ENCODE measurements at places on chromosomes 11 and 22. TPM values are rescaled to one million over a fixed set of nuclear protein-coding genes. Genes with fewer than 3 reads are reported as not detected.
A peak's percentile ranks its signal among the peaks of the same experiment; 100 is the strongest.

SNX15 gene
- total RNA-seq = 38.9 TPM

SMC1B gene
- not detected for total RNA-seq

MRGPRF gene
- 25.2 TPM for total RNA-seq

VPS26B gene
- 40.8 TPM for total RNA-seq

LRRC56 gene
- total RNA-seq = 4.7 TPM

LAYN gene
- total RNA-seq = 1.9 TPM

APOBEC3C gene
- 19.9 TPM for total RNA-seq

CCDC157 gene
- total RNA-seq = 1.6 TPM

TP53AIP1 gene
- 0.37 TPM for total RNA-seq

ZNRF3 gene
- total RNA-seq = 6.2 TPM

MMP8 gene
- not detected for total RNA-seq

DNA sequence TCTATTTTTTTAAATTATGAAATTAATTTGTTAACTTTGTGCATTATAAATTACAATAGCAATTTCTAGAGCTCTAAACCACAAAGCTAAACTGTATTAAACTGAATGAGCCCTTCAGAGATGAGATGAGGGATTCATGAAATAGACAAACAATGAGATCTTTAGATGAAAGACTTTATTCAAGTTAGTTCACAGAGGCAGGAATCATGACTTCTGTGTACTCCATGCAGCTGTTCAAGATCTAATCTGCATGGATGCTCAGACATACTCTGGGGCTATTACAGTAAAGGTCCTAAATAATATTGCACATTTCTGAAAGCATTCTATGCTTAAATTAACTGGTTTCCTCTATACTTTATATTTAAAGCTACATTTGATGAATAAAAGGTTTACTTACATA, 122.7 kb downstream of the FCHSD2 start:
- no peak for DNase-seq

GRCh38 chr11:75468534-75469340, 35.7 kb upstream of the KLHL35 start:
- DNase-seq = no peak

DNA sequence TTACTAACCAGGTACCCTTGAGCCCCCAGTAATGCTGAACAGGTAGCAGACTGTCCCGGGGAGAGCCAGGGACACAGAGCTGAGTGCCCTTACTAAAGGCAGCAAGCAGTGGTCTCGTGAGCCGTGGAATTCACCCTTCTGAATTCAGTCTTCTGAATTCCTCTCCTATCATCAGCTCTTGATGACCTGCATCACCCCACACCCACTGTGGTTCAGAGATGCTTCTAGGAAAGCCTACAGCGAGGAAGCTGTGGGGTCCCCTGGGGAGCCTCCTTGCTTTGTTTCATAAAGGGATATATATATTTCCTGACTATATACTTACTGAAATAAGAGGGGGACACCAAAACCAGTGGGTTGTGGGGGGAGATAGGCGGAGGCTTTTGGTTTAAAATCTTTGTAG, 2.6 kb downstream of the SPATA19 start:
- no peak for DNase-seq

DNA sequence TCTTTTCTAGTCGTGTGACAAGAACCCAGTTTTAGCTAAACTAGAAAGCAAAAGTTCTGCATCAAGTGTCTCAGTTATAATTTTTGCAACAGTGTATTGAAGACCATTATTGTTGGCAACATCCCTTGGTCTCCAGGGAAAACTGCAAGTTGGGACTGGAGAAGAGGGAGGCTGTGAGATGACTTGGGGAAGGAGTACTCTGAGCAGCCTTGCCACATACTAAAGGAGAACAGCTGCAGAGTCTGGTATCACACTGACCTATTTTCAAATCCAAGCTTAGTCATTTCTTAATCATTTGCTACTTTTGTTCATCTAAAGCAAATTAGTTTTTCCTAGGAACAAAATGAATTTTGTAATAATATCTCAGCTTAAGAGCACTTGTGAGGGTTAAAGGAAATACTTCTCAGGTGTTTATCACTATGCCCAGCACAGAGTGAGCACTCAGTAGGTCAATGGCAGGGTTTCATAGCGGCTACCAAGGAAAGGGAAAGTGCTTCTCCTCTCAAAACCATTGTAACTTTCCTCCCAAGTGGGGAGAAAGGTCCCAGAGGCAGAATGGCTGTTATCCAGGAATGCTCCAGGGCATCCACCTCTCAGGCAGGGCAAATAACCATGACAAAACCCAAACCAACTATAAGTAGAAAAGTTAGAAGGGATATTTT, 247.1 kb downstream of the C11orf87 start:
- DNase-seq = no peak

DNA sequence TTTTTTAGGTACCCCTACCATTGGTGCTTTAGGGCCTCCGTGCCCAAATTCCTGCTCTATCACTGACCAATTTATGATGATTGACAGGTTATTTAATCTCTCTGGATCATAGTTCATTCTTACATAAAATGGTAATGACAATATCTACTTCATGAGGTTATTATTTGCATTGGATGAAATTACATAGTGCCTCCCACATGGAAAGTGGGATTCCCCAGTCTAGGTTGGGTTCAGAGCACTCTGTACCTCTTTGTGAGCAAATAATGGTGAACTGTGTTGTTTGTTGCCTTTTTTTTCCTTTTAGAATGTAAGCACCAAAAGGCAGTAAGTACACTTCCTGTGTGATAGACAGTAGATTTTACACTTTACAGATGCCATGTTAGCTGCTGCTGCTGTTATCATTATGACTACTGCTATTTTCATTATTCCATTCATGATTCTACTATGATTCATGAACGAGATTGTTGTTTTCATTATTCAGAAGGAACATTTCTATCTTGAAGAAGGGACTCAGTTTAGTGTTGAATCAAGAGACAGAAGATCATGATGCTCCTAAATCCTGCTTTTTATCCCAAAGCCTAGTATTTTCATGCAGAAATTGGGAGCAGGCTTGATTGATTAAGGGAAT, 100.8 kb downstream of the ALX4 start:
- DNase-seq = no peak

DNA sequence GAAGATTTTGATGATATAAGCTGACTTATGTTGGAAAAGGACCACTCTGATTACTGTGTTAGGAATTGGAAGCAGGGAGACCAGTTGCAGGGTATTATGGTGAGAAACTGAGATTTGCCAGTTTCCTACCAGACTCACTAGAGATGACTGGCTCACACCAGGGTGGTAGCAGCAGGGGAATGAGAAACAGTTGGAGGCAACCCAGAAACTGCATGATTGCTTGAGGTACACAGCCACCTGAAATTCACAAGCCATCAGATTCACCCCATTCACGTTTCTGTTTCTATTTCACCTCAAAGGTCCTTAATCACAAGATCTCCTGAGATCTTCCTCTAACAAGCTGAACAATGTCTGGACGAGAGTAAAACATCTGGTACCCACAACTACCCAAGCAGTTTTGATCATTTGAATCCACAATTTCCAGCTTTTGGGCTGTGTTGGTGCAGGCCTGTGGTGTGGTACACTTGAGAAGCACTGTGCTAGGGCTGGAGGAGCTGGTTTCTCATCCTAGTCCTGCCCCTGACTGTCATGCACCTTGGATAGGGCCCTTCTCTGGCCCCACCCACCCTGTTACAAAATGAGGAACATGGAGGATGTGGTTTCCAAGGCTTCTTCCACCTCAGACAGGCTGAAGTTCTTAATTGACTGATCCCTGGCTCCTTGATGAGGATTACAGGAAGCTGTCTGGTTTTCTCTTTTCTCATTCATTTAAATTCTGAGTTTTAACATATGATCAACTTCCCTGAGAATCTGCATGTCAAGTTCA, 233.4 kb downstream of the INSC start:
- DNase-seq = no peak

- DNase-seq = no peak
Observed at GRCh38 chr11:77448269-77448668, 25.6 kb downstream of the PAK1 start.

GRCh38 chr11:85886089-85887056, 31.2 kb downstream of the CCDC83 start:
- DNase-seq = no peak

- DNase-seq = peak; percentile 34
Observed at GRCh38 chr11:111540114-111540936, at the start of gene LAYN. Gene LAYN, plus strand, starts transcription at chr11:111540720. Its CDS starts 124 bp downstream, at chr11:111540844.

DNA sequence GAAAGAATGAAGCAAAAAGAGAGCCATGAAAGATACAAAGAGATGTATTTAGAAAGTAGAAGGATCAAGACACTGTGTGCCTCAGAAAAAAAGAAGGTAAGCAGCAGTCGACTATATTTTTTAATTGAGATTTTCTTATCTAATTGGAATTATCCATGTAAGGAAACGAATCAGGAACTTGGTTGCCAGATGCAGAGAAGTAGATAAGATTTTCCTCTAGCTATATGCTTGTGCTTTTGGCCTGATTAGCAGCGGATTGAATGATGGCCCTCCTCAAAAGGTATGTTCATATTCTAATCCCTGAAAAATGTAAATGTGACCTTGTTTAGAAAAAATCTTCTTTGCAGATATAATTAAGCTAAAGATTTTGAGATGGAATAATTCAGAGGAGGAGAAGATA, 43.9 kb upstream of the CARD18 start:
- DNase-seq = no peak

GRCh38 chr22:45805413-45805812, 133.8 kb downstream of the ATXN10 start:
- DNase-seq = no peak

- DNase-seq = no peak
Observed at GRCh38 chr22:28279888-28280287, 360.8 kb upstream of the PITPNB start.

DNA sequence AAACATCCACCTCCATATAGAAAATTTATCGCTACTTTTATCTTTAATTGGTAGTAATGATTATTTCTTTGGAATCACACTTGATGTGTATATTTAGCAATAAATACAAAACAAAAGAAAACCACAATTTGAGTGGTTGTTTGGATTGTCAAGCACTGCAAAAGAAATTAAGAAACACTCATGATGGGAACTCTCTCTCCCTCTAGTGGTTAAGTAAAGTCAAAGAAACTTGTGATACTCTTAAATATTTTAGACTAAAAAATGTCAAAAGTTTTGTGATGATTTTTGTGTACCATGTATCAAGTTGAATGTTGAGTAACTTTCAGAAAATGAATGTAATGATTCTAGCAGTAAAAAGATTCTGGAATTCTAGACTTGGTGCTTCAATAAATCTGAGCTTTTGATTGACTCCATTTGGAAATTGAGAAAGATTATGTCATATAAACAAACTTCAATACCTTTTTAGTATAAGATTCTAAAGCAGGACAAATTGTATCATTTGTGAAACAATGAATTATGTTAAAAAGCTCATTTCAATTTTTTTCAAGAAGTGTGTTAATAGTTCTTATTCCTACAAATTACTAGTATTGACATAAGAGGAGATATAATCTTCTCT, 20.8 kb downstream of the MUC15 start:
- no peak for DNase-seq

GRCh38 chr11:57626895-57627294, 22.8 kb downstream of the YPEL4 start:
- DNase-seq = no peak

DNA sequence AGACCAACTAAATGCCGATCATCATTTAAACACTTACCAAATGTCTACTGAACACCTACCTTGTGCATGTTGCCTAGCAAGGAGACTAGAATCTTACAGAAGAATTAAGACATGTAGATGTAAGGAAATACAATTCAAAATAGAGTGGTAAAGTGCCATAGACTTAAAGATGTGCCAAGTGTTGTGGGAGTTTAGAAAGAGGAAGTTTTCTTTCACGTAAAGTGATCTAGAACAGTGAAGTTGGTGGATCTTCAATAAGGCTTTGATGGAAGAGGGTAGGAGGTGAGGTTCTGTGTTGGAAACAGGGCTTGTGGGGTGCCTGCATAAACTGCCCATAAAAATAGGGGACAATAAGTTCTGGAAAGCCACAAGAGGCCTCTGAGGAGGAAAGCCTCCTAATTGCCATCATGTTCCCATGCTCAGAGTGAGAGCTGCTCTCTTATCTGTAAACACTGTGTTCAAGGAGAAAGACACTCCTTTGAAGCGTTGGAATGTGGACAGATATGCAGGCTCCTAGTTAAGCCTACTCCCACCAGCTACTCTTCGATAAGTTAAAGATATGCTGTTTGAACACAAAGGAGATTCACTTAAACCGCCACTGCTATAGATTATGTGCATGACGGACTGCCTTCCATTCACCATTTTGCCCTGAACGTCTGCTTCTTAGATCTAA, 66.7 kb downstream of the HSD17B12 start:
- DNase-seq = no peak

DNA sequence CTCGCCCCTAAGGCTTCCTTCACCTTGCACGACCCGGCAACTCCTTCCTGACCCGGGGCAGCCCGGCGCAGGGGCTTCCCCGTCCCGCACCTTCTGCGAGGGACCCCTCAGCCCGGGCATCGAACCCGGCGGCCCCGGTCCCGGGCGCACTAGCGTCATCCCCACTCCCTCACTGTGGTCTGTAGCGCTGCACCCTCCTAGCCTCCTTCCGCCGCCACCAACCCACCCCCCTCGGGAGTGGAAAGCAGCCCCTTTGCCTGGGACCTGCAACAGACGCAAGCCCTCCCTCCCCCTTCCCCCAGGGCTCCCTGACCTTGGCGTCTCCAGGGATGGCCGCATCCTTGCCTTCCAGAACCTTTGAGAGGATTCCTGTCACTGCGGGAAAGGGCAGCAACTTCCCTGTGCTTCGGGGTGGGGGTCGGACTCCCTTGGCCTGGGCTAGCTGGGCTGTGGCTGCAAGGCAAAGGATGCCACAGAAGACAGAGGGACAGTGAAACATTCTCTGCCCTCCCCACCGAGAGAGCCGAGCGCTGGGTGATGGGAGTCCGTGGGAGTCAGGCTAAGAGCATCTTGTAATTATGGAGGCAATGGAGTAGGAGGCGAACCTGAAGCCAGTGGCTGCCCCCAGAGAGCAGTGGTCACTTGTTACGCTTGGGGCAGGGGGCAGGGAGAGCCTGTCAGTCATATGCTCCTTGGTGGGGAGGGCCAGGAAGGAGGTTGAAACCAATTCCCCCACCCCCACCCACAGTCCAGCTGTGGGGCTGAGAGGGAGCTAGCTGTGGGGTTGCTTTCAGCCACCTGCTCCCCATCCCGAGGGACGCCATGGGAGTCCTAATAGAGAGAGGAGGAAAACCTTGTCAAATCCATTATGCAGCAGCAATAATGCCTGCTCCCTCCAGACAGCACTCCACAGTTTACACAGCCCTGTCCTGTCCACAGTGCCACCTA, 920 bp downstream of the TMEM132A start:
- DNase-seq = no peak

GRCh38 chr11:36265793-36266628, 23.2 kb downstream of the COMMD9 start:
- DNase-seq = peak; percentile 69

DNA sequence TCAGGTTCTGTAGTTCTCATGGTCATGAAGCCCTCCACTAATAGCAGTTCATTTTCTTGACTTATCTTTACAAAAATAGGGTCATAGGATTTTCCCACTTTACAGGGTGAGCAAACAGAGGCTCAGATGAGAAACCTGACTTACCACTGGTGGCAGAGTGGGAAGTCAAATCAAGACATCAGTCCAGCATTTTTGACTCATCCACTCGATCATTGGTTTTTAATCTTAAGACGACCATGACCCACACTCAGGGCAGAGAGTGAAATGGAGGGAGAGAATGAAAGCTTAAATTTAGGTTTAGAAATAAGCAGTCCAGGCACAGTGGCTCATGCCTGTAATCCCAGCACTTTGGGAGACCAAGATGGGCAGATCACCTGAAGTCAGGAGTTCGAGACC, 42.1 kb downstream of the RTL6 start:
- DNase-seq = no peak

Measured in left colon (tissue), 2 donors.